CD4-positive, alpha-beta T cell (primary cell): ENCODE measurements at places on chromosomes 16 and 17. TPM values are rescaled to one million over a fixed set of nuclear protein-coding genes. Genes with fewer than 3 reads are reported as not detected.

GRCh38 chr17:36743130-36743529 is 141.7 kb downstream of the MRM1 start:
- no peaks in the 10 kb centered on the region for H3K27me3 ChIP-seq
- H3K4me3 ChIP-seq = no peak overlapping the region
- H3K36me3 ChIP-seq = no peaks in the 10 kb centered on the region
- H3K4me1 ChIP-seq = no peaks in the 10 kb centered on the region

DNA sequence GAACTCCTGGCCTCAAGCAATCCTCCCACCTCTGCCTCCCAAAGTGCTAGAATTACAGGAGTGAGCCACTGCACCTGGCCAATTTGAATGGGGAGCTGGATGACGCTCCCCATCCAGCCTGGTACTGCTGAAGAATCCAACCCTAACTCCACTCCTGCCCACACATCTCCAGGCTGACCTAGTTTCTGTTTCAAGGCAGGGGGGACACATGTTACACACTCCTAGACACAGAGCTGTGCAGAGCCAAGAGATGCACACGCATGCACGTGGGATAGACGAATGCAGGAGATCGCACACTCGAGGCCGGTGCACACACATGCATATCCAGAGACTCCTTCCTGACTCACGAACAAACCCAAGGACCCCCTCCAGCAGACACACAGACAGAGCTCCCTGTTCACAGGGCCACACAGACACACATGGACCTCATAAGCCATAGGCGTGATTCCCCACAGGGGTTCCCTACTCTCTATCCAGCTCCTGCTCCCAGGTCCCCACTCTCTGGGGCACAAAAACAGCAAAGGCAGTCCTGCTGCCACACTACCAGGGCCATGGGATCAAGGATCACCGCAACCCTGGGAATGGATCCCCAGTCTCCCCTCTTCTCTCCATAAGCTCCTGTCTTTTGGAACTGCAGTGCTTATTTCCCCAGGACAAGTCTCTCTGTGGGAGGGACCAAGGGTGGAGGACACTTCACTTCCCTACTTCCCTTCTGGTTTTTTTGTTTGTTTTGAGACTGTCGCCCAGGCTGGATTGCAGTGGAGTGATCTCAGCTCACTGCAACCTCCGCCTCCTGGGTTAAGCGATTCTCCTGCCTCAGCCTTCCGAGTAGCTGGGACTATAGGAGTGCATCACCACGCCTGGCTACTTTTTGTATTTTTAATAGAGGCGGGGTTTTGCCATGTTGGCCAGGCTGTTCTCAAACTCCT is 14.4 kb downstream of the EPOP start:
- H3K36me3 ChIP-seq = no peaks in the 10 kb centered on the region
- DNase-seq = no peak
- H3K4me1 ChIP-seq = no peaks in the 10 kb centered on the region
- H3K4me3 ChIP-seq = no peak overlapping the region

DNA sequence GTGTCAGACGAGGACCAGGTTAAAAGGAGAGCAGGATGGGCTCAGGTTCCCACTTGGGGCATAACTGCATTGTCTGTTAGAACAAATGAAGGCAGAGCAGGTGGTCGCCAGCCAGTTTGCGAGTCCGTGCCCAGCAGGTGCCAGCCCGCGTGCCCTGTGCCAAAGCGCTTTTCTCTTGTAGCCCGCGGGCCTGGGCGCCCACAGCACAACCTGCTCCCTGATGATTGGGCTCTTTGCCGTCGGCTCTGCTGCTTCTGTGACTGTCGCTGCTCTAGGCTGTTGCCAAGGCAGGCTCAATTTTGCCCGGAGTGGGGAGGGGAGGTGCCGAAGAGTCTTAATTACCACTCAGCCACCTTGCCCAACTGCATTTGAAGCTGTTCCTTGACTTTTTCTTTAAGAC is 21.1 kb downstream of the KNOP1 start:
- H3K4me1 ChIP-seq = peaks cover 50% of the 10 kb centered on the region
- peak overlapping the region; percentile 60 for H3K27ac ChIP-seq
- H3K4me3 ChIP-seq = no peak overlapping the region
- no peaks in the 10 kb centered on the region for H3K27me3 ChIP-seq
- no peak for DNase-seq

DNA sequence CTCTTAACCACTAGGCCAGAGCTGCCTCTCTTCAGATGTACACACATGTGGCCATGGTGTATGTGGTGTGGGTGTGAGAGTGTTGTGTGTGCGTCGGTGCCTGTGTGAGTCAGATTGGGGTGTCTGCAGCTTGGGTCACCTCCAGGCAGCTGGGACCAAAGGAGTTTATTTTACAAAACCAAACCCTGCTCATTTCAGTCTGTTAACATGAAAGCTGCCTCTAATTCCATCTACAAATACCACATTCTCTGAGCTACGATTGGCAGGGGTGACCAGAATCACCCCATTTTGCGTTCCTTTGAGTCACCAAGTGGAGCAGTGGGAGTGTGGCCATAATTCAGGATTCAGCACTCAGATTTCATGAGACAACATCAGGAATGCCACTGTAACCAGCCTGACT is 105.3 kb downstream of the IRX5 start:
- peaks cover 2% of the 10 kb centered on the region for H3K27me3 ChIP-seq
- no peaks in the 10 kb centered on the region for H3K4me1 ChIP-seq
- no peak overlapping the region for H3K27ac ChIP-seq
- no peak for DNase-seq
- no peak overlapping the region for H3K4me3 ChIP-seq

GRCh38 chr17:11598274-11599221 is at the start of gene DNAH9:
Gene DNAH9, plus strand, starts transcription at chr17:11598470. Its CDS starts 29 bp downstream, at chr17:11598499.
- H3K27ac ChIP-seq = no peak within 1 kb of the TSS
- no peaks in the 10 kb centered on the region for H3K36me3 ChIP-seq
- H3K4me1 ChIP-seq = no peaks in the 10 kb centered on the region
- H3K4me3 ChIP-seq = no peak within 1 kb of the TSS

Gene ITPRIPL2
- total RNA-seq = 0.36 TPM

Gene TBC1D3C
- total RNA-seq = not detected
